ENCODE measurements at places on chromosomes 1 and 21. TPM values are rescaled to one million over a fixed set of nuclear protein-coding genes. Genes with fewer than 3 reads are reported as not detected.

DNA sequence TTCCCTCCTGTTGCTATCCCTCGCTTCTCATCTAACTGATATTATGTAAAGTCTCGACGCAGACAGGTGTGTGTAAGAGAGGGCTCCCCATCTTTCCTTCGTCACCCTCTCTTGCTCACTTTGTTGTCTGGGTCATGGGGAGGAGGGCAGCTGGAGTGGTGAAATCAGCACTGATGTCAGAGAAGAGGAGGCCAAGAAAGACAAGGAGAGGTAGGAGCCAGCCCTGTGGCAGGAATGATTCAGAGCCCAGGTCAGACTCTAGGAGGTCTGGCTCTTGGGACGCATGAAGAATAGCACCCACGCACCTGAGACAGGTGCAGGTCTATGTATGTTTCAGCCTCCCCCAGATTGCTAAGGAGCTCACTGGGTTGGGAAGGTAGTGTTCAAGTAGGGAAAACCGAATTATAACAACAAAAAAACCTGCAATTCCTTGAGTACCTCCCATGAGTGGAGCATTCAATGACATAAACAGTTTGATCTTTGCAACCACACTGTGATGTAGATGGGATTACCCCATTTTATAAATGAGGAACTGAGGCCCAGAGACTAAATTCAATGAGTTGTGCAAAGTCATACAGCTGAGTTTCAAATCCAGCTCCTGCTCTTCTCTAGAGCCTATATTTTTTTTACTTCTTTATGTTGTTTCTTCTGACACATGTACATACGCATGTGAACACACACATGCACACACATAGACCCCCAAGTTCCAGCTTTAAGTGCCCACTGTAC is 10.4 kb downstream of the NUAK2 start:
- no peak for DNase-seq

GRCh38 chr1:226985839-226986463 is 45.9 kb downstream of the COQ8A start:
- DNase-seq, result no peak

GRCh38 chr1:48853006-48853405 is 76.3 kb upstream of the BEND5 start:
- no peak for DNase-seq

GRCh38 chr1:226046240-226046639 is 16.3 kb upstream of the H3-3A start:
- DNase-seq, result peak; percentile 94

DNA sequence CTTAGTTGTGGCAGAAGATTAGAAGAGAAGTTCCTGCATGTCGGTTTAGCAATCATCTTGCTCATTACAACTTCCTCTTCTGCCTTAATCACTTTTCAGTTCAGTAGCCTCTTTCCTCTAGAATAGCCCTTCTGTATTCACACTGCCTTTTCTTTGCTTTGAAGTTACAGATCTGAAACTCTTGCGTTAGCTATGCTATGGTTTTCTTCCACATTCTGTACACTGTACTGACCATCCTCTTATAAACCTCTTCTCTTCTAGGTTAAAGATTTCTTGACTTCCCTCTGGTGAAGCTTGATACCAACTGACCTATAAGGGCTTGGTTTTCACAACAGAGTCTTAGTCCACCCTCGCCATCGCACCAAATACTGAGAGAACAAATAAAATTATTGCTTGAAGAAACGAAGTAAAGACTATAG is 35.0 kb downstream of the C21orf91 start:
- DNase-seq, result no peak

The DONSON gene
- polyA plus RNA-seq, result 26.4 TPM

The DNAH14 gene
- 18.2 TPM for polyA plus RNA-seq

The FGR gene
- polyA plus RNA-seq, result 4.0 TPM

The KRTAP7-1 gene
- not detected for polyA plus RNA-seq

The TNFRSF14 gene
- 318 TPM for polyA plus RNA-seq
